ENCODE measurements at places on chromosomes 2 and 18.

DNA sequence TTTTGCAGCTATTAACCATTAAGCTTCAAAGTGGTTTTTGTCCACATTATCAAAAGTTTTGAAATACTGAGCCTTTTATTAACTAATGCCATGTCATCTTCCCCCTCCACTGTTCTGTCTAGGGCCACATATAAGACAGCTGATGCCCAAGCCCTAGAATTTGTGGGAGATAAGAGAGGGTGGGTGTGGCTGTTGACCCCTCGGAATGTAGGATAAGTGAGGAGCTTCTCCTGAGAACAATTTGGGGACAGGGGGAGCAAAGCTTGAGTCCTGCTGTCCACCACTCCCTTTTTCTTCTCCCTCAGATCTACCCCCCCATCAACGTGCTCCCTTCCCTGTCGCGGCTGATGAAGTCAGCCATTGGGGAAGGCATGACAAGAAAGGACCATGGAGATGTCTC is 14.3 kb upstream of the ANKRD53 start:
- no peak for DNase-seq

- DNase-seq, result no peak
Measured at GRCh38 chr18:9454061-9454703, 21.1 kb upstream of the RALBP1 start.

GRCh38 chr18:2978208-2978607 is 34.7 kb downstream of the LPIN2 start:
- DNase-seq, result no peak

DNA sequence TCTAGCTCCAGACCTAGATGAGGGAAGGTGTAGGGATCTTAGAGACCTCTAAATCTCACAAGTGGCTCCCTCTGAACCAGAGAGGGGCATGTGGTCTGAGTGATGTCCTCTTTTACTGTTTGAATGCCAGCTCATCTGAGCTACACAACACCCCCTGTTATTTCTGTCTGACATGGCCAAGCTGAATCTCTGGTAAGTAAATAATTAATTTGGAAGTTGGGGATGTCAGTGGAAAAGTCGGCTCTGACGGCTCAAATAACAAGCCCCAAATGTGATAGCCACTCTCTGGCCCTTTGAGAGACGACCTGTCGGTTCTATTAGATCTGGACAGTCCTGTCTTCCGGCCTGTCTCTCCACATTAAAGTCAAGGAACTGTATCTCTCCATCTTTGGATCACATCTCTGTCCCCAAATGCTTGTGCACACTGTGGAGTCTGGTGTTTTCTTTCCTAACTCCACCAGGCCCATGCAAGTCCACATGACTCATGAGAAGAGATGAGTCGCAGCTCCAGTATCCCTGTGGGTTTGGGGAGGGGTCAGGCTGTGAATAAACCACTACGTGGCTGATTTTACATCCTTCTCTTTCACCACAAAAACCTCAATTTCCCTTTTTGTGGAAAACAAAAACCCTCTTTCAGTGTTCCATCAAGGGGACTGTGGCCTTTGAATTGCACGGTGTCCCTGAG is 52.5 kb downstream of the SETBP1 start:
- DNase-seq, result no peak

- no peak for DNase-seq
Measured at GRCh38 chr2:226963528-226963927, 127.7 kb downstream of the RHBDD1 start.

DNA sequence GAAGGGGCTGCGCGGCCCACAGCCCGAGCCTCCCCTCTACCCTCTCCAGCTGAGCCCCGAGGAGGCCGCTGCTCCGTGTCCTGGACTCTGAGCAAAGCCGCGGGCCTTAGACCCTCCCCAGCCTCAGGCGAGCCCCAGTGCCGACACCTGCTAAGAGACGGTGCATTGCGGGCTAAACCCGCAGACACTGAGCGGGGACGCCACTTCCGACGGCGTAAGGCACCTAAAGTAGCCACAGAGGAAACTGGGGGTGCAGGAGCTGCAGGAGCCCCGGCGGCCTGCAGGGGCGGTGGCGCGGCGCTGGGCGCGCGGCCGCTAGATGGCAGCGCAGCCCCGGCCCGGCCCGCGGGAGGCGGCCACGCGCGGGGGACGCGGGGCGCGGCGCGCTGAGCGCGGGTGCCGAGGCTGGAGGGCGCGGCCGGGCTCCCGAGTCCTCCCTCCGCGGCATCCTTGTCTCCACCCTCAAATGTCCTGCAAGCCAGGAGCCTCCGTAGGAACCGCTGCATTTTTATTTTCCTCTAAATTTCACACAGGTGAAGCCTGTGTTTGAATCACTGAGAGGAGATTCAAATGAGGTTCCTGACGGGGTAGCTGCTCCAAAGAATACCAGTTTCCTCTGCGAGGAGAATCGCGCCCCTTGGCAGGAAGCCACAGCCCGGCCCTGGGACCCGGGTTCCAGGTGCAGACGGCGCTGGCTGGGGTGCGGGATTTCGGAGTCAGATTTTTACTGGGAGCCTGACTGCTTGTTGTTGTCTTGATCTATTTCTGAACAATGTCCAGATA is 650.5 kb downstream of the GALR1 start:
- DNase-seq, result peak; percentile 31

DNA sequence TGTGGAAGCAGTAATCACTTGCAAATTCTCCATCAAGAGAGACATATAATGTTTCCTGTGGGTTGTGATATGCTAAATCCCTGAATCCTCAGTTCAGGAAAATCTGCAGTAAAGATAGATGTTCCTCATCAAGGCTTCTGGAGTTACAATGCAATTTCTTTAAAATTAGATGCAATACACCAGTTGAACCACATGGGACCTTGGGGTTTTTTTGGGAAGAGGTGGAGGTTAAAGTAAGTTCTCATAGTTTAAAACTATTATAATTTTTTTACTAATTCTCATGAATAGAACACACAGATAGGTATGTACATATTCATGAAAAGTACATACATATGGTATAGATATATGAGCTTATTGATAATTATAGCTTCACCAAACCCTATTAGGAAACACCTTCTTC is 496.2 kb downstream of the SATB2 start:
- no peak for DNase-seq

GRCh38 chr2:10413991-10414451 is 34.1 kb downstream of the ODC1 start:
- no peak for DNase-seq

DNA sequence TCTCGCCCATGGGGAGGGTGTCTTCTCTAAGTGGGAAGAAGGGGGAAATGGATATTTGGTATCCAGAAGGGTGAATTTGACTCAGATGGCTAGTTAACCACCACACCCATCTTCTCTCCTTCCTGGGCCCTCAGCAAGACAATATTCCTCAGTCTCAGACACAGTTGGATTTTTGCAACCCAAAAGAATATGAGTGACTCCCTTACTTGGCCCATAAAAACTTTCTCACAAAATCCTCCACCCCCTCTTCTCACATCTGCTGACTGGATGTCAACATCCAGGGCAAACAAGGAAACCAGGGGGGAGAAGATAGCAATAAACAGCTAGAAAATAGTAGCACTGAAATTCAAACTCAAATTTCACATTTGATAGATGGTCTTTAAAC is 35.3 kb upstream of the GCC2 start:
- no peak for DNase-seq

DNA sequence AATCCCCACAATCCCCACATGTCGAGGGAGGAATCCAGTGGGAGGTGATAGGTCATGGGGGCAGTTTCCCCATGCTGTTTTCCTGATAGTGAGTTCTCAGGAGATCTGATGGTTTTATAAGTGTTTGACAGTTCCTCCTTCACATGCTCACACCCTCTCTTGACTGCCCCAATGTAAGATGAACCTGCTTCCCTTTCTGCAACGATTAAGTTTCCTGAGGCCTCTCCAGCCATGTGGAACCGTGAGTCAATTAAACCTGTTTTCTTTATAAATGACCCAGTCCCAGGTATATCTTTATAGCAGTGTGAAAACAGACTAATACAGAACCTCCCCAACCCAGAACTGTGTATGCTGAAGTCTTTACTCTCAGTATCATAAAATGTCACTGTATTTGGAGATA is 289.5 kb upstream of the MMADHC start:
- no peak for DNase-seq

DNA sequence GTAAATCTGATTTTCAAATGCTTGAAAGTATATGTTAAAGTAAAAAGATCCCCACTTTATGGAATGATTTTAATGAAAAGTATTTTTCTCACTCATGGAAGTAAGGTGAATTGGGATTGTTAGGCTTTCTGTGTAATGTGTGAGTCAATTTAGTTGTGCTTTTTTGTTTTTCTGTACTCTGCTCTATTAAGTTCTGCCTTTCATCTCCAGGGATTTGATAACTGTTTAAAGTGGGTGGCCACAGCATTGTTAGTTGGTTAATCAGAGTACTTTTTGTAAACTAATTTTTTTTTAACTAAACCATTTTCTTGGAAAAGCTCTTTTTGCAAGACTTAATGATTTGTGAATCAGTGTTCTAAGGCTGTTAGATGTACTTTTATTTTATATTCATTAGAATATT is 76.8 kb downstream of the ABI2 start:
- no peak for DNase-seq

- no peak for DNase-seq
Measured at GRCh38 chr2:85753525-85754312, at the start of gene ATOH8. ATOH8 (plus strand) TSS chr2:85753991; CDS start chr2:85754190, 199 bp downstream.

DNA sequence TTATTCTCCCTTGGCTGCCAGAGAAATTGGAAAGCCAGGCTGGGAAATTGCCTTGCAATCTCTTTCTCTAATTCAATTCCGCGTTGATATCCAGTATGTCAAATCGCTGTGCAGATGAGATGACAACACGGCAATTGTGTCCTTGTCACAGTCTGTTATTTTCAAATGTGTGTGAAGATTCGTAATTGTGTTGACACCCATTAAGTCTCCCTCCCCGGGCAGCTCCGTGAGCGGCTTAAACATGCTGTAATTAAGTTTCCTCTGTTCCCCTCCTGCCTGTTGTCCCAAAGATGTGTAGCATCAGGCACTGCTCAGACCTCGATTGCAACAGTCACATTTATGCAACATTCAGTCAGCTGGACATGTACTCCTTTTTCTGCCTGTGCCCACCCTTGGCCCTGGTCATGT is 209.5 kb downstream of the LPIN1 start:
- DNase-seq, result no peak

- DNase-seq, result no peak
Measured at GRCh38 chr2:60796573-60797509, 40.8 kb downstream of the PAPOLG start.

DNA sequence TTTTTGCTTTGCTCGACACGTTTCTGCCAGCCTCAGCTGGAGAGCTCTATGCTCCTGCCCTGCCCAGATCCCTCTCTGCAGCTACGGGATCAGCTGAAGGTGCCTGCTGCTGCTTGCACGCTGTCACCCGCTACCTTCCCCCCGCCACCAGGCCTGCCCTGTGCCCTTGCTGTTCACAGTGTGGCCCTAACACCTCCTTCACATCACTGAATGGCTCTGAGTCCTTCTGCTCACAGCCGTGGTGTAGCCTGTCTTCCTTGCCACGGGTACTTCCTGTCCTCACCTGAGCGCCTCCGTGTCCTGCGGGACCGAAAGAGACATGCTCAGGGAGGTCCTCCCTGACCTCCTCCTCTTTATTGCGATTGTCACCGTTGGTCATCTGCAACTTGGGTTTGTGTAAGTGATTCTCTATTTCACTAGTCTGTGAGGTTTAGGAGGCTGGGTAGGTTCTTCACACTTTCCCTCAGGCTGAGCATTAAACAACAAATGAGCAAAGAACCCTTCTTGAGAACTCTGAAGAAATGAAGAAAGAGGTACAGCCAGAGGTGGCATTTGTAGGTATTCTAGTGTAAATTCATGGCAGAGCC is 127.5 kb downstream of the NCK2 start:
- DNase-seq, result no peak

- no peak for DNase-seq
Measured at GRCh38 chr2:102376052-102376591, 20.5 kb downstream of the IL18R1 start.

GRCh38 chr2:145692971-145693478 is 1173.1 kb upstream of the ZEB2 start:
- DNase-seq, result no peak

- no peak for DNase-seq
Measured at GRCh38 chr2:96117701-96118588, 1.6 kb upstream of the ADRA2B start.

- no peak for DNase-seq
Measured at GRCh38 chr18:57428221-57429150, 6.7 kb upstream of the ONECUT2 start.

- no peak for DNase-seq
Measured at GRCh38 chr2:20012032-20012281, 511 bp downstream of the MATN3 start.

- DNase-seq, result no peak
Measured at GRCh38 chr2:215411941-215412743, 23.7 kb downstream of the FN1 start.

DNA sequence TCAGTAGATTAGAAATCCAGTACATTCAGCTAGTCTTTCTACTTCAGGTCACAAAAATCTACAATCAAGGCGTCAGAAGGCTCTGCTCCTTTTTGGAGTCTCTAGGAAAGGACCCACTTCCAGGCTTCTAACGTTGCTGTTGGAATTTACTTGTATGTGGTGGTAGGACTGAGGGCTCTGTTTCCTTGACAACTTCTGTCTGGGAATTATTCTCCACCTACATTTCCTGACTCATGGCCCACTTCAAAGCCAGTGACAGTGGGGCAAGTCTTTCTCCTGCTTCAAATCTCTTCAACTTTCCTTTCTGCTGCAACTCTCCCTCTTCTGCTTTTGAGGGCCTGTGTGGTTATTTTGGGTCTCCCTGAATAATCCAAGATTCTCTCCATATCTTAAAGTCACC is 10.4 kb upstream of the TMX3 start:
- no peak for DNase-seq

DNA sequence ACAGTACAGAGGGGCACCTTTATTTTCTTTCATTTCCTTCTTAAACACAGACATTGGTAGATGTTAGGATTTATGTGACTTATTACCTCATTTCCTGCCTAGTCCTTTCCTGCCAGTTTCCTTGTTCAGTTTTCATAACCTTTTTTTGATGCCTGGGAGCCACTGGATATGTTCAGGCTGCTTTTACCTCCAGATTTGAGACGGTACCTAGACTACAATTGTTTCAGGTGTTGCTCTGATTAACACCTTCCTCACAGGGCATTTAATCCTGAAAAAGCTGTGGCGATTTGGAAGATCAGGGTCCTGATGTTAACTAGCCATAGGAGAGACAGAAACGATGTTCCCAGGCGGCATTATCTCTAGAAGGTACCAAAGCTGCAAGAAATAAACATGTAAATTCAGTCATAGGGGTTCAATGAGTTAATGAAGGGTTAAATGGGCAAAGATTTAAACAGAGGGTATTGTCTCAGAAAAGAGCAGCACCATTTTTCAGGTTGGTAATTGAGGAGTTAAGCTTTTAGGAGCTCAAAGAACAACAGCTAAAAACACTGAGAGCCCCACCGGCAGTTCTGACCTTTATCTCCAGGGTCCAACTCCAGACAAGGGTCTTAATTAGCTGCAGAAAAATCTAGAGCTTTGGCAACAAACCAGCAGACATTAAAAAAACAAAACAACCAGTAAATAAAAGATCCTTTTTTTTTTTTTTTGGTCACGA is 93.3 kb downstream of the HRH4 start:
- DNase-seq, result no peak

GRCh38 chr2:41723526-41723925 is 324.3 kb upstream of the PKDCC start:
- DNase-seq, result no peak

Measured in activated CD8-positive, alpha-beta memory T cell treated with anti-CD3 and anti-CD28 coated beads for 1 hour (primary cell).